ENCODE measurements at places on chromosomes 3 and 15. TPM values are rescaled to one million over a fixed set of nuclear protein-coding genes. Genes with fewer than 3 reads are reported as not detected.

DNA sequence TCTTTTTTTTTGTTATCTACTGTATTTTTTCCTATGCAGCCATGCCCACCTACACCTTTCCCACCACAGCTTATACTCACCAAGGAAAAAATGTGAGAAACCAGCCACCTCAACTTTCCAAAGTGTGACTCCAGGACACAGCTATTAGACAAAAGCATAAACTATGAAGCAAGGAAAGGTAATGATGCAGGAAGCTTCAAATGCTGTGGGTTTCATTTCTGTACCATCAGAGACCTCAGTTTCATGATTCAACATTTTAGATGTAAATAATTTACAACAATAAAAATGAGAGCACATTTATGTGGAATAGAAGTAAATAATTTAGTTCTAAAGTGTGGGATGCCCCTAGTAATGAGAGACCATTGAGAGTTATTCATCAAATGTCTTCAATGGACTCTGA lies 115.1 kb downstream of the CDIN1 start:
- DNase-seq, result no peak

GRCh38 chr15:67809441-67809840 lies 15.9 kb upstream of the SKOR1 start:
- no peak for DNase-seq

DNA sequence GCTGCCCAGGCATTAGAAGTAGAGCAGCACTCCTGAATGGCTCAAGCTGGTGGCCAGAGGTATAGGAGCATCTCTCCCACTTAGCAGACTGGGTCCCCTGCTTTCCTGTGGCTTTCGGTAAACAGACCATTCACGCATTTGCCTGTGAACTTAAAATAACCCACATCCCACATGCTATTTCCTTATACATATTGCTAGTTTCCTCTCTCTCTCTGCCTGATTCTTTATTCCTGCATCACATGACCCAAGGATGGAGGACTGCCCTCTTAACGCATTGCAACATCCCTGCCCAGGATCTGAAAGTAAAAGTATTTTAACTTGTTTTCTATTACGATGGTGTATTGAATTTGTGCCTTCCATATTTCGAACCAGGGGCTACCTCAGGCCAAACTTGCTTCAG lies 43.4 kb upstream of the NLGN1 start:
- no peak for DNase-seq

- no peak for DNase-seq
Measured at GRCh38 chr3:123920383-123920782, 36.3 kb upstream of the MYLK start.

Gene C3orf85
- not detected for total RNA-seq

Gene ACTRT3
- total RNA-seq, result 4.7 TPM

Gene SLCO2A1
- total RNA-seq, result 10.7 TPM
